ENCODE measurements at places on chromosomes 13 and 19.

DNA sequence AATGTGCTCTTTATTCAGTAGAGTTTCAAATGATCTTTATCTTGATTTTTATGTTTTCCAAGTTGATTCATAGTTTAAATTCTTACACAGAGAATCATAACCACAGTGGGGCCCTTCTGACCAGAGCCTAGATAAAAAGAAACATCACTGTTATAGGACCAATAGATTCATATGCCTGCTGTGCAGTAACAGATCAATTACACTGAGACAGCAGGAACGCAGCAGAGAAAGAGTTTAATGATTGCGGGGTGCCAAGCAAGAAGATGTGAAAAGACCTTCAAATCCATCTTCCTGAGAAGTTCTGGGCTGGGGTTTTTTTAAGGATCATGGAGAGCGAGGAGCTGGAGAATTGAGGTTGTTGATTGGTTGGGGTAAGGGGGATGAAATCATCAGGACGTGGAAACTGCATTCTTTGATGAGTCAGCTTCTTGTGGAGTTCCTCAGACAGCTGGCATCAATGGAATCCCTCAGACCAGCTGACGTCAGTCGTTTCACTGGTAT lies 346.6 kb downstream of the TBC1D4 start:
- DNase-seq, result no peak

- no peak for DNase-seq
These were observed 5.8 kb upstream of the TMC4 start for GRCh38 chr19:54178581-54179261.

GRCh38 chr13:98390086-98390715 lies 186.7 kb downstream of the STK24 start:
- no peak for DNase-seq

- peak; percentile 19 for DNase-seq
These were observed 19.7 kb upstream of the SYCN start for GRCh38 chr19:39223703-39224279.

GRCh38 chr13:77817521-77817920 lies 101.1 kb downstream of the EDNRB start:
- DNase-seq, result no peak

DNA sequence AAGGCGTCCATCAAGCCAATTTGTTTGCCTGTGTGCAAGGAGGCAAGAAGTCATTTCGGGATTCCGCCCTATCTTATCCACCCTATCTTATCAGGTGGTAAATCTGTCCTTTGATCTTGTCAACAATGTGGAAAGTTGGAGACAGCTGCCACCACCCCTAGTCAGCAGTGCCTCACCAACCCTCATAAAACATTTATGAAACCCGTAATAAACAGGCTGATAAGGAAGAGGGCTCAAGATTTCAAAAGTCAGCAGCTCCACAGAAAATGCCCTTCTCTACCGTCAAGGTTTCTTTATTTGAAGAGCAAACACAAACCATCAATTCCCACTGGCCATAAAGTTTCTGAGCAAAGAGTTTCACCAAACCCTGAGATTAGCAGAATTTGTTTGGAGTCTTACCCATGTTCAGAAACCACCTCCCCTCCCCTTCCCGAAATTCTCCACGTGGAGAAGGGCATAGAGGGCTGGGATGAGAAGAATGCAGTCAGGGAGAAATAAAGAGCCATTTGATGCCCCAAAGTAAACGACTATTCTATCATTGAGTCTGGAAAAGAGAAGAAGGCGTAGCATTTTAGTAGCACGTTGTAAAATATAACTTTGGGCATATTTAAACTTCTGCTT lies 196.0 kb upstream of the GPR12 start:
- no peak for DNase-seq

Data from right kidney (tissue), 9 donors.